ENCODE measurements at places on chromosomes 1 and 21.

DNA sequence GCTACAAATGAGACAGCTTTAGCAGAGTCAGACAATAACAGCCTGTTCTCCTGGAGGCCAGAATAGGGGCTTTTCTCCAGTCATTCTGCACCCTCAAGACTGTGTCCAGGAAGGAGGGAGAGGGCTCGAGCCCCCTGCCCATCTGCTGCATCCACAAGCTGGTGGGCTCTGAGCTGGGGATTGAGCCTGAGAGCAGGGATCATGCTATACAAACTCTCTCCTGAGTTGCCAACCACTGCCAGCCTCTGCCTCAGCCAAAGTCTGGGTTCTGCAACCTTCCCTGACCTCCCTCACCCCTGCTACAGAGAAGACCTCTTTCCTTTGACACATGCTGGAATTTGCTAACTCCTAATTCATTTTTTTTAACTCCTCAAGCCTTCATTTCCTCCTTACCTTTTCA is 14.8 kb upstream of the PPM1J start:
- no peak for DNase-seq

- no peak for DNase-seq
Measured at GRCh38 chr1:165408518-165408917, 36.4 kb downstream of the RXRG start.

GRCh38 chr1:156999596-157000320 is 45.8 kb downstream of the ARHGEF11 start:
- no peak for DNase-seq

DNA sequence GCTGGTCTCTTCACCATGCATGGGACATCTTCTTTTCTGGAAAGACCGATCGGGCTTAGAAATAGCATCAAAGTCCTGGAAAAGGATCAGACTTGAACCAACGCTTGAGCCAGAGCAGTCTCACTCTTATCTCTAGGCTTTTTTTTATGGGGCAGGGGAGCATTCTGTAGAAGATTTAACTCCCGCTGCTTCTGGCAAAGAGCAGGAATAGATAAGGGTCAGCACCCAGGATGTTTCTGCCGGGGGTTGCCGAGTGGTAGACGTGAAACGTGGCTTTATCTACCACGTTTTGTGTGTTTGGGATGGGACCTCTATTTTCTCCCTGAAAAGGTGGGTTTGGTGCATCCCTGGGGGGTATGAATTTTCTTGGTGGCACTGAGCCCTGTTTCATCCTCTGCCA is 18.8 kb downstream of the SPSB1 start:
- no peak for DNase-seq

GRCh38 chr1:72845981-72846380 is 563.6 kb upstream of the NEGR1 start:
- DNase-seq, result no peak

- no peak for DNase-seq
Measured at GRCh38 chr1:227391879-227392278, 73.6 kb upstream of the CDC42BPA start.

GRCh38 chr1:172144445-172145061 is 275.9 kb upstream of the C1orf105 start:
- no peak for DNase-seq

GRCh38 chr1:7664893-7665250 is 106.2 kb upstream of the VAMP3 start:
- no peak for DNase-seq

GRCh38 chr1:36937371-36937770 is 96.9 kb downstream of the GRIK3 start:
- DNase-seq, result no peak

- DNase-seq, result no peak
Measured at GRCh38 chr1:230011333-230012092, 55.5 kb upstream of the GALNT2 start.

GRCh38 chr1:215054266-215054665 is 28.3 kb upstream of the KCNK2 start:
- DNase-seq, result no peak

DNA sequence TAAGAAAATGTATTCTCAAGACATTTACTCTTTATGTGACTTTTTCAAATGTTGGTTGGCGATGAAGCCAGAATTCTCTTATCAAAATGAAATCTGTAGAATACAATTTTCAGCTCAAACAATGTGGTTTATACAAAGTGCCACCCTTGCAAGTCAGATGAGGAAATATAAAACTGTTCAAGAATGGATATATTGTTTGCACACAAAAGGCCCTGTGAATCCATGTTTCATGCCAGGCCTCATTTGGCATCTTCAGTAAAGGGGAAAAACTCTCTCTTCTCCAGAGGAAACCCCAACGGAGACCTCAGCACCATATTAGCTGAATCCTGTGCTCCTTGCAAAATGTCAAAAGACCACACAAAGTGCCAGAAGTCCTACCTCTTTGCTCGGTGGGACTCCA is 310.4 kb downstream of the RRAGC start:
- DNase-seq, result no peak

- DNase-seq, result no peak
Measured at GRCh38 chr1:166701603-166702100, 137.6 kb upstream of the POGK start.

GRCh38 chr1:15543589-15544568 is 17.2 kb downstream of the DNAJC16 start:
- DNase-seq, result no peak

GRCh38 chr1:116704278-116704677 is 36.7 kb upstream of the IGSF3 start:
- DNase-seq, result no peak

GRCh38 chr1:37098237-37098636 is 63.9 kb upstream of the GRIK3 start:
- no peak for DNase-seq

- no peak for DNase-seq
Measured at GRCh38 chr1:164876398-164877116, 317.6 kb downstream of the PBX1 start.
